Activated naive CD8-positive, alpha-beta T cell treated with anti-CD3 and anti-CD28 coated beads for 36 hours (primary cell): ENCODE measurements at places on chromosomes 7 and 10.

GRCh38 chr7:132760244-132760623, 184.0 kb upstream of the PLXNA4 start:
- DNase-seq, result no peak

DNA sequence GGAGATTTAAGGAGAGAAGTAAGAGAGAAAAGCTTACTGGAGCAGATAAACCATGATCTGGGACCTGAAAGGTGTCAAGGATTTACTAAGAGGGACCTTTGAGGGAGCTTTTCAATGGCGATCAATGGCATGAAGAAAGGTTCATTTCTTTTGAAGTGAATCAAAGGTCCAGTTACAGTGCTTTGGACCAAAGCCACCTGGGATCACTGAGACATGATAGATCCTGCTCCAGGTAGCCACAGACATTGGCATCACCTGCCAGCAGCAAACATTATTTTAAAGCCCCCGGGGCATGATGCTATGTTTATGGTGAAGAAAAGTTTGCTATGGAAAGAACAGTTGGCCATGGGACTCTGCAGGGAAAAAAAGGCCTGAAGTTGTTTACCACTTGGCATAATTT, 109.4 kb downstream of the SLC25A13 start:
- no peak for DNase-seq

DNA sequence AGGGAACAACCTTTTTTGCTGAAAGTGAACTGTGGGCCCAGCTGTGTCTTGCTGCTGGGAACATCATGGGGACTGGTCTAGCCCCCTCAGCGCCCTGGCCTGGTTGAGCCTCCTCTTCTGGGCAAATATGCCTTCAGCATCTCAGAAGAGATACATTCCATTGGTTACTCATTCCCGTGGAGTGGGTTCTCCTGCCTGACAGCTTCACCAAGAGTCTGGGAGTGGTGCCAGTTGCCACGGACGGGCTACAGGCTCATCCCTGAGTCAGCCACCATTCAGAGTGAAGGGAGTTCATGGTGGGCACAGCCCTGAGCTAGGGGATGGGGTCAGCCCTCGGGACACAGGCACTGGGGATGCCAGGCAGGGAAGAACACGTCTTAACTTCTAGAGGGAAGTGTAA, 81.9 kb downstream of the RAMP3 start:
- DNase-seq, result no peak

- DNase-seq, result no peak
These were observed 41.6 kb downstream of the ABLIM1 start for GRCh38 chr10:114616516-114616915.

GRCh38 chr10:14822879-14823755, 14.7 kb downstream of the CDNF start:
- DNase-seq, result peak; percentile 20
